Thoracic aorta endothelial cell (primary cell): ENCODE measurements at places on chromosomes 7 and 10. TPM values are rescaled to one million over a fixed set of nuclear protein-coding genes. Genes with fewer than 3 reads are reported as not detected.

AOAH gene
- total RNA-seq: not detected in 2 replicates

TMEM213 gene
- not detected in 2 replicates for total RNA-seq

OPN1SW gene
- not detected in 2 replicates for total RNA-seq

ADARB2 gene
- 0.07 TPM in 1 of 2 replicates, not detected in the other for total RNA-seq

IGFBP1 gene
- total RNA-seq: 0.72 and 0.80 TPM in 2 replicates

GRID2IP gene
- total RNA-seq: not detected in 2 replicates

SORCS1 gene
- not detected in 2 replicates for total RNA-seq

PNLIPRP1 gene
- not detected in 2 replicates for total RNA-seq

LGI1 gene
- total RNA-seq: not detected in 2 replicates

NUTM2E gene
- not detected in 2 replicates for total RNA-seq

NMT2 gene
- 67.0 and 76.2 TPM in 2 replicates for total RNA-seq

SLC26A4 gene
- total RNA-seq: 1.7 and 2.0 TPM in 2 replicates

DKK1 gene
- 196 and 220 TPM in 2 replicates for total RNA-seq

ANKRD1 gene
- 591 and 1,007 TPM in 2 replicates for total RNA-seq

HOXA6 gene
- total RNA-seq: 5.4 TPM in 1 of 2 replicates, not detected in the other

TAS2R41 gene
- total RNA-seq: not detected in 2 replicates

YKT6 gene
- 102 and 106 TPM in 2 replicates for total RNA-seq

DNAJC12 gene
- 0.14 and 0.53 TPM in 2 replicates for total RNA-seq

COL26A1 gene
- total RNA-seq: not detected in 2 replicates

SLC13A1 gene
- not detected in 2 replicates for total RNA-seq

EGR2 gene
- total RNA-seq: 0.13 and 0.22 TPM in 2 replicates

TFEC gene
- 29.1 and 29.4 TPM in 2 replicates for total RNA-seq

CELF2 gene
- 19.5 and 27.5 TPM in 2 replicates for total RNA-seq

CUBN gene
- 3.1 and 5.2 TPM in 2 replicates for total RNA-seq

ARMC3 gene
- total RNA-seq: not detected in 2 replicates

NUB1 gene
- total RNA-seq: 48.6 and 52.5 TPM in 2 replicates

DNAH11 gene
- total RNA-seq: 1.5 and 4.2 TPM in 2 replicates

CSGALNACT2 gene
- total RNA-seq: 22.8 and 28.1 TPM in 2 replicates

PIP gene
- not detected in 2 replicates for total RNA-seq

SPAG6 gene
- total RNA-seq: not detected in 2 replicates

RHOBTB1 gene
- total RNA-seq: 27.8 and 30.3 TPM in 2 replicates

GPC2 gene
- 3.9 and 4.1 TPM in 2 replicates for total RNA-seq

RET gene
- 0.07 and 0.27 TPM in 2 replicates for total RNA-seq
